Stimulated activated CD8-positive, alpha-beta memory T cell treated with anti-CD3 and anti-CD28 coated beads, Interleukin-15, amount 100 ng/mL, for 1 hour (primary cell): ENCODE measurements at places on chromosomes 1 and 21.

GRCh38 chr1:104264521-104264920 is 514.8 kb downstream of the AMY1C start:
- no peak for DNase-seq

DNA sequence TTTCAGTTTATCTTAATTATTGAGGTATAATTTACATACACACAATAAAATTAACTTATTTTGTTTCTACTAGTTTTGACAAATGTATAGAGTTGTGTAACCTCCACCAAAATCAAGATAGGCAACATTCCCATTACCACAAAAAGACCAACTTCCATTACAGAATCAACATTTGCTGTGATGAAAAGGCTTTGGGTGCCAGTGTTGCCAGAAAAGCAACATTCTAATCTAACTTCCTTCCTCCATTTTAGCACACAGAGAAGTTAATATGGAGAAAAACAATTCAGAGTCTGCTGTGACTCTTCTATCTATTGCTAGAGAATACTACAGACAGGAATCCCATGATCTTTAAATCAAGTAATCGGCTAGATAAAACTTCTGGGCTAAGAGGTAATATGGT is 245.3 kb downstream of the RERE start:
- DNase-seq = no peak

DNA sequence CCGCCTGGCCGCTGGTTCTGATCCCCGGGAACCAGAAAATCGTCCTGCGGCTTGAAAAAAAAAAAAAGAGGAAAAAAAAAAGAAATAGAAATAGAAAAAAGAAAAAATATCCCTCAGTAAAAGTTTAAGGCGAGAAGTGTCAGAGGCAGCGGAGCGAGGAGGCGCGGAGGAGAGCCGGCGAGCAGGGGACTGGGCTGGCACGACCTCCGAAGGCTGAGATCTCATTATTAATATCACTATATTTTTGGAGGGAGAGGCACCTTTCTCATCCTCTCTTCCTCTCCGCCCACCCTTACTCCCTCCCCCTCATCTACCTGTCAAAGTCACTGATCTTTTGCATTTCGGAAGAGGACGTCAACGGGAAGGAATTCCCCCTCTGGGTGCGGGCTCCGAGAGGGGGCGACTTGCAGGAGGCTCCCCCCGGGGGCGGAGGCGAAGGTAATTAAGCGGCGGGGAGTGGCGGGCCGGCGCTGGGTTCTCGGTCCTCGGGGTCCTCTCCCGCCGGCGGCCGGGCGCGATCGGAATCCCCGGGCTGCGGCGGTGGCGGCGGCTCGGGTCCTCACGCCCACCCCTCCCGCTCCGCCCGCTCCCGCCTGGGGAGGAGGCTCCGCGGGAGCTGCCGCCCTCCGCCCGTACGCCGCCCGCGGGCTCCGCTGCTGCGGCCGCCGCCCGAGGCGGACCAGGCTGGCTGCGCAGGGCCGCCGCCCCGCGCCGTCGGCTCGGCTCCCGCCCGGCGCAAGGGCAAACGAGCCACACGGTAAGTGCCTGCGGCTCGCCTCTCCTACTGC is at the start of gene NTNG1:
TSS of gene NTNG1 (plus strand) at position 337 of the 788 bp plus-strand sequence.
- no peak for DNase-seq

- no peak for DNase-seq
These were observed 43.5 kb downstream of the PRKAA2 start for GRCh38 chr1:56688522-56689026.

GRCh38 chr21:45618846-45619485 is 24.6 kb upstream of the PCBP3 start:
- no peak for DNase-seq

GRCh38 chr1:51664421-51665240 is 47.7 kb downstream of the OSBPL9 start:
- DNase-seq = no peak

GRCh38 chr1:224431726-224432125 is 2.9 kb downstream of the WDR26 start:
- DNase-seq = no peak

DNA sequence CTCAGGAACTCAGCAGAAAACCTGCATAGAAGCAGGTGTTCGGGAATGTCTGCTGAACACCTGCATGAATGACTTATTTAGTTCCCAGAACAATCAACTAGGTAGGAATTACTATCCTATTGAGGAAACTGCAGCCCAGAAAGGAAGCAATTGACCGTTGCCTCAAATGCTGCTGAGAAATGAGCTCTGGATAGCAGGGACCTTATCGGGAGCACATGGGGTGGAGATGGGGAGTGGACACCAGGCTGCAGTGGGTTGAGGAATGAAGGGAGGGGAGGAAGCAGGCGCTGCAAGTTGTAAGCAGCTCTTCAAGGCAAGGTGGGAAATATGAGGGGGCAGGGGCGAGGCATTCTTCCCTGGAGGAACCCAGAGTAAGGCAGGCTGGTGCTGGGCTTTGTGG is 10.8 kb upstream of the CDCP2 start:
- no peak for DNase-seq

GRCh38 chr1:172144445-172145061 is 275.9 kb upstream of the C1orf105 start:
- DNase-seq = no peak

DNA sequence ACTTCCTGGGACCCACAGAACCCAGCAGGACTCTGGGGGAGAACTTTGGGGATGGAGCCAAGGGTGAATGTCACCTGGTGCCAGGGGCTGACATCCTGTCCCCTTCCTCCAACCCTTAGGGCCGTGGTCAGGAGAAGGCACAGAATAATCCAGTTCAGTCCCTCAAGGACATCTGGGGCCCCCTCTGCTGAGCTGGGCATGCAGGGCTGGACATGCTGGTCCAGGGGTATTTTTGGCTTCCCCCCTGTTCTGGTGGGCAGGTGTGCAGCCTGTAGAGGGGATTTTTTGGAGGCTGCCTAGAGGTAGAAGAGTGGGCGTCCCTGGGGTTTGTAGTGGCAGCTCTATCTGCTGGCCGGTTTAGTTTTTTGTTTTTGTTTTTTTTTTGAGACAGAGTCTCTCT is 3.4 kb upstream of the CROCC start:
- no peak for DNase-seq

GRCh38 chr1:75127916-75128717 is 6.1 kb upstream of the LHX8 start:
- DNase-seq = no peak

DNA sequence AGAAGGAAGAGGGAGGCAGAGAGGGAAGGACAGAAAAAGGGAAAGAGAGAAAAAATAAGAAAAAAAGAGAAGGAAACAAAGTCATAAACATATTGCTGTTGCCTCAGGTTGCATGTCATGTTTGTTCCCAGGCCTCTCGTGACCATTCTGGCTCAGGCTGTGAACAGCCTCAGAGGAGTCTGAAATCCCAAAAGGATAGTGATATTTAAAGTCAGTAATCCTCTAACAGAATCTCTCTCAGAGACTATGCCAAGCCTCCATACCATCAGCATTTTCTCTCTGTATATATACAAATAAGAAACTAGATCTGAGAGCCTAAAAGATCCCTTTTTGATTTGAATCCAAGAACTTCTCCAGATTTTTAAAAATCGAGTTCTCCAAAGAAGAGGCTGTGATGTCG is 35.2 kb downstream of the GORAB start:
- no peak for DNase-seq

- no peak for DNase-seq
These were observed 85.5 kb downstream of the CLIC4 start for GRCh38 chr1:24830680-24831272.

DNA sequence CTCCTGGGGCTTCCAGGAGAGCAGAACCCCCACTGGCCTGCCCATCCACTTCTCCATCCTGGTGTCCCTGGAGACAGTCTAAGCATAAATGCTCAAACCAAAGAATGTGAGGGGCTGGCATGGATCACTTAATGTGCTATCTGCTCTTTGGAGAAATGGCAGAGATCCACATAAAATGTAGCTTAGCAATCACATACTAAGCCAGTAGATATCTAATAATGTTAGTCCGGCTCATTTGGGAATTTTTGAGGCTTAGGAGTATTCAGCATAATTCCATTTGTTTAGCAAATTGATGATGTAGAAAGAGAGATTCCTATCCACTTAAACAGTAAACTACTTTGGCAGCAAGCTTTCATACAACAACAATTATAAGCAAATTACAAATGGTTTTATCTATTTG is 90.7 kb downstream of the TENT5C start:
- no peak for DNase-seq
